ENCODE measurements at places on chromosomes 12 and 14. TPM values are rescaled to one million over a fixed set of nuclear protein-coding genes. Genes with fewer than 3 reads are reported as not detected.

CATSPERB gene
- total RNA-seq = 0.18 TPM

- DNase-seq = no peak
Measured at GRCh38 chr14:42023452-42023851, 416.8 kb downstream of the LRFN5 start.

MYBPC1 gene
- total RNA-seq = not detected

RDH16 gene
- 0.10 TPM for total RNA-seq

DNA sequence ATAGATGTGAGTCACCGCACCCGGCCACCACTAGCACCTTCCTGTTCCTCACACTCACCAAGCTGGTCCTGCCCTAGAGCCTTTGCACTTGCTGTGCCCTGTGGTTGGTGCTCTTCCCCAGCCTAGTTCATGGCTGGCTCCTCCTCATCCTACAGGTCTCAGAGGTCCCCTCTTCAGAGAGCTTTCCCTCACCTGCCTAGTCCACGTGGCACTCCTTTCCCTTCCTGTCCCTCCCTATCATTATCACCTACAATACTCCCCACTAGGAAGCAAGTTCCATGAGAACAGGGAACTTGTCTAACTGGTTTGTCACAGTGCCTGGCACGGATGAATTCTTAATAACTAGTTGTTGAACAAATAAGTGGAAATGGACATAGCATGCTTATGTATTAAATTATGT lies 24.0 kb upstream of the TMED10 start:
- DNase-seq = no peak

GRCh38 chr12:83181074-83181473 lies 494.4 kb downstream of the TMTC2 start:
- no peak for DNase-seq

DNA sequence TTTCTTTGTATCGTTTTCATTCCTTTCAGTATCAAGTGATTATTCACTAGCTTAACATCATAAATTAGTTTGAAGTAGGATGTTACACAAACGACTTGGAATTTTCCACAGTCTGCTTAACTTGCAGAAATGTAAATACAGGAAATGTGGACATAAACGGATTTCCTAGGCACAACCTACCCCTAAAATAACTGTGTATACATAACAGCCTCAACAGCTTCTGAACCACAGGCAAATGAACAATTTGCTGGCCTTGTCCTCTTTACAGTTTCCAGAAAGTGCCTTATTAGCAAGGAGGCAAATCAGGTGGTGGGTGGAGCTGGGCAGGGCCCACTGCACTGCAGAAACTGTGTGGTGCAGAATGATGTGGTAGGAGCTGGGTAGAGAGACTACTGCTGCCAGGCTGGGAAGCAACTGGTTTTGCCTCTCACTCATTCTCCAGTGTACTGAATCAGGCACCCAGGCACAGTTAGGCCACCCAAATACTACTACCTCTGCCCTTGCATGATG lies 14.1 kb downstream of the DRAM1 start:
- no peak for DNase-seq

- no peak for DNase-seq
Measured at GRCh38 chr14:103204852-103205540, 81.7 kb downstream of the TNFAIP2 start.

GRCh38 chr14:75673345-75674035 lies 12.4 kb downstream of the TTLL5 start:
- DNase-seq = no peak

DNA sequence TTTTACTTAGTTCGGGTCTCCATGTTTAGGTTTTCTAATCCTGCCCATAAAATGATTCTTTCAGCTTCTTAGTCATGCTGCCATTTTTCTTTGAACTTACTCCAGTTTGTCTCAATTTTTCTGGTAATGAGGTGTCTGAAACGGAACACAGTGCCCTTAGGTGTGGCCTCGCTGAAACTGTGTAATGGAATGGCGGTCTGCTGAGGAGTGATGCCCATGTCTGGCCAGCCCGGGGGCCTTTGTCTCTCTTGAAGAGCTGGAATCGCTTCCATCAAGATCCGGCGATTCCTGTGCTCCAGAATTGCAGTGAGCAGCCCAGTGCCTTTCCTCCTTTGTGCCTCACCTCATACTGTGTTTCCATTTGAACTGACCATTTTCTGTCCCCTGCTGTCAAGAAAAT lies 112.5 kb downstream of the FBXL14 start:
- DNase-seq = no peak

OLR1 gene
- not detected for total RNA-seq

TMEM233 gene
- not detected for total RNA-seq

- no peak for DNase-seq
Measured at GRCh38 chr14:57493467-57494181, at the start of gene CCDC198. Gene CCDC198, minus strand, starts transcription at chr14:57493857. Its CDS starts 142 bp downstream, at chr14:57493715.

DNA sequence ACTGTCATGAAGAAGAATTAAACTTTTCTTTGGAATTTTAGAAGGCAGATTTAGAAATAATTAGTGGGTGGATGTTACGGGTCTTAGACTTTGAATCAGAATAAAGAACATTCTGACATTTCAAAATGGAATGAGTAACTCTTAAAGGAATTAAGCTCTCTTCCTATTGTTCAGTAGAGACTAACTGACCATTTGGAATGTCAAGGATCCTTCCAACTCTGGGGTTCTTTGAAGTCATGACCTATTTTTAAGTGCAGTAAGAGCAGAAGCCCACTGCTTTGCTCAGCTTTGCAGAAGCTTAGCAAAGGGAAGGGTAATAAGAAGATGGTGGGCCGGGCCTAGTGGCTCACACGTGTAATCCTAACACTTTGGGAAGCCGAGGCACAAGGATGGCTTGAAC lies 4.0 kb downstream of the CHURC1 start:
- DNase-seq = no peak

- no peak for DNase-seq
Measured at GRCh38 chr14:41549821-41550607, 56.7 kb upstream of the LRFN5 start.

USP44 gene
- 21.9 TPM for total RNA-seq

- no peak for DNase-seq
Measured at GRCh38 chr14:104091061-104091926, 5.8 kb downstream of the ASPG start.

- no peak for DNase-seq
Measured at GRCh38 chr14:61418746-61419145, 97.4 kb downstream of the PRKCH start.

DNA sequence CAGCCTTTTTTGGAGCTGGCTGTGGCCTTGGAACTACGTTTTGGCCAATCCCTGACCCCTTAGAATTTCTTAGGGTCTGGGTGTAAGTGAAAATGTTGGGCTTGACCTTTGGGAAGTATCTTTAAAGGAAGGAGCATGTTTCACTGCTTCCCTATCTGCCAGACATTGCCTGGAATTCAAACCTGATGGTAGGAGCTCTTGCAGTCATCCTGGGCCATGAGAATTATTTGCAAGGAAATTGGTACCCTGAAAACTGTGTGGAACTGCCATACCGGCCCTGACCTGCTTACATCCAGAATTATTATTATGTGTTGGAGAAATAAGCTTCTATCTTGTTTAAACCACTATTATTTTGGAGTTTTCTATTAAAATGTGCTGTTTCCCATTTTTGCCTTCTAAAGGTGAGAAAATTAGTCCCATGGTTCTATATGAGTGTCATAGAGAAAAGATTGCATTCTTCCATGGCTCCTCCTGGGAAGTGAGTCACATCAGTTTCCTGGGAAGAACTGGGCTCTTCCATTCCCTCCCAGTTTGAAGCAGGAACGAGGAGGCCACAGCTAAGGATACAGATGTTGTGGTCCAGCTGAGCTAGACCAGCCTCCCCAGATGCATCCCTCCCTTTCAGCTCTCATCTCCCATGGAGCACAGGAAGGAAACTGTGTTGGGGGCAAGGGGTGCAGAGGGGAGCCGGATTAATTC lies 9.5 kb upstream of the PGF start:
- no peak for DNase-seq

SERPINA10 gene
- not detected for total RNA-seq

AQP6 gene
- not detected for total RNA-seq

DNA sequence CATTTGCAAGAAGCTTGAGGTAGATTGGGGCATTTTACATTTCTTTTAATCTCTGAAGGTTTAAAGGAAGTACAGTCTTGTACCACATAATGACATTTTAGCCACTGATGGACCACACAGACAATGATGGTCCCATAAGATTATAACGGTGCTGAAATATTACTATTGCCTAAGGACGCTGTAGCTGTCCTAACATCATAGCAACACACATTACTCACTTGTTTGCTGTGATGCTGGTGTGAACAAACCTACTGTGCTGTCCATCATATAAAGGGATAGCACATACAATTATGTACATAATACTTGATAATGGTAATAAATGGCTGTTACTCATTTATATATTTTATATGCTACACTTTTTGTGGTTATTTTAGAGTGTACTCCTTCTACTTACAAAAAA lies 127.1 kb upstream of the CPNE8 start:
- no peak for DNase-seq

DNA sequence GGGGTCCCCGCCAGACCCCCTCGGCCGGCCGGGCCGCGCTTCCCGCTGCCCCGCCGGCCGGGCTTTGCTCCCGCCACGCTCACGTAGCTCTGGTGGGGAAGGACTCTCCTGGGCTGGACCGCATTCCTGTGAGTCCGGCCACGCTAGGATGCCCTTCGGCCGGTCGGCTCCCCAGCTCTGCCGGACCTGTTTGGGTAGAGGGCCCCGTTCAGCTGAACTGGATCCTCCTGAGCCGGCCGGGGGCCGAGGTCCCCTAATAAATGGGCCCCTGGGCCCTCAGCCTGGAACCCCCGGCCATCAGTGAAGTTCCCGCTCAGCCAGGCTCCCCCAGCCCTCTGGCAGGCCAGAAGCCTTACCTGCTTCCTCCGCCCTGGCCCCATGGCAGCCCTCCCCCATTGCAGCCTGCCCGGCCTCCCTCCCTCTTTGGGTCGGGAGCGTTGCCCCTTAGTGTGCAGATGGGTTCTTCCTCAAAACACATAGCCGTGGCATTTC lies 593 bp downstream of the UNC119B start:
- peak; percentile 29 for DNase-seq

RILPL2 gene
- 18.2 TPM for total RNA-seq

SMCO2 gene
- total RNA-seq = not detected

OR4K5 gene
- not detected for total RNA-seq

GRCh38 chr12:40013292-40013691 lies 92.6 kb downstream of the SLC2A13 start:
- no peak for DNase-seq

GRCh38 chr14:75333606-75334548 lies 55.2 kb downstream of the FOS start:
- peak; percentile 33 for DNase-seq

GRCh38 chr14:102316338-102316742 lies 3.2 kb upstream of the ZNF839 start:
- peak; percentile 23 for DNase-seq

AKAP3 gene
- total RNA-seq = 2.1 TPM

MEG3 gene
- 0.10 TPM for total RNA-seq
